Chondrocyte (in vitro differentiated cells): ENCODE measurements at places on chromosomes 13 and 19. TPM values are rescaled to one million over a fixed set of nuclear protein-coding genes. Genes with fewer than 3 reads are reported as not detected.

GRCh38 chr13:77737583-77738200 is 40.2 kb downstream of the SLAIN1 start:
- H3K27ac ChIP-seq, result no peak overlapping the region
- no peaks in the 10 kb centered on the region for H3K36me3 ChIP-seq
- H3K27me3 ChIP-seq, result peaks cover 5% of the 10 kb centered on the region
- no peaks in the 10 kb centered on the region for H3K4me1 ChIP-seq
- H3K4me3 ChIP-seq, result no peak overlapping the region

DNA sequence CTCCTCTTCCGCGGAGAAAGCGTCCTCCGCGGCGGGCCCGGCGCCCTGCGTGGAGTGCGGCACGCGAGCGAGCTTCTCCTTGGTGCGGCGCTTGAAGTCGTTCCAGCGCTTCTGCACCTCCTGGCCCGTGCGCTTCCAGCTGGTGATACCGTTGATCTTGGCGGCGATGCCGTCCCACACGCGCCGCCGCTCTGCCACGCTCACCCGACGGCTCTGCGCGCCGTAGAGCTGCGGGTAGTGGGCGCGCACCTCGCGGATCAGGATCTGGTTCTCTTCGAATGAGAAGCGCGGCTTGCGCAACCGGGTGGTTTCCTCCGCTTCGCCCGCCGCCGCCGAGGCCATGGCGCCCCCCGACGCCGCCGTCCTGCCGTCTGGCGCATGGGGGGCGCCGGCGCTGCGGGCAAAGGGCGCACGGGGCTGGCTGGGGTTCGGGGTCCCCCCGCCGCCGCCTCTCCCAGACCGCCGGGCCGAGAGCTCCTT is 941 bp downstream of the MYPOP start:
- H3K4me3 ChIP-seq, result peak overlapping the region; percentile 67
- no peak for DNase-seq
- H3K36me3 ChIP-seq, result peaks cover 12% of the 10 kb centered on the region
- no peaks in the 10 kb centered on the region for H3K27me3 ChIP-seq

GRCh38 chr13:66895320-66895719 is 334.8 kb downstream of the PCDH9 start:
- DNase-seq, result no peak
- H3K4me1 ChIP-seq, result no peaks in the 10 kb centered on the region
- H3K27ac ChIP-seq, result no peak overlapping the region
- H3K27me3 ChIP-seq, result no peaks in the 10 kb centered on the region

DNA sequence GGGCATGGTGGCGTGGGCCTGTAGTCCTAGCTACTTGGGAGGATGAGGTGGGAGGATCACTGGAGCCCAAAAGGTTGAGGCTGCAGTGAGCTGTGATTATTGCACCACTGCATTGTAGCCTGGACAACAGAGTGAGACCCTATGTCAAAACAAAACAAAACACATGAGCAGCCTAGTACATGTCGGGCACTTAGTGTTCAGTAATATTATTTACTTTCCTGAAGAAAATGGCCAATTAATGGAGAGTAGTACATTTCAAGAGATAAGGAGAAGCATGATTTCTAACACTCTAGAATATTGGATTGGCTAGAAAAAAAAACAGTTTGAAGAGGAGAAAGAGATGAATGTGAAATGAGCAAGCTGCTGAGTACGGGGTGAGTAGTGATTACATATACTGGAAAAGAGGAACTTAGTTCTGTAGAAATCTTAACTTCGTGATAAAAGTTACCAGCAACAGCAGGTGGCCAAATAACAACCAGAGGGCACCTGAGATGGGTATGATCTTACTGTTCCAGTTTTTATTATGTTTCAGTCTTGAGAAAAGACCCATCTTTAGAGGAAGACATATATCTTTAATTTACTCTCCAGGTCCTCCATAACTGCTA is 36.2 kb downstream of the SPATA13 start:
- no peak overlapping the region for H3K27ac ChIP-seq
- H3K4me1 ChIP-seq, result no peaks in the 10 kb centered on the region

DNA sequence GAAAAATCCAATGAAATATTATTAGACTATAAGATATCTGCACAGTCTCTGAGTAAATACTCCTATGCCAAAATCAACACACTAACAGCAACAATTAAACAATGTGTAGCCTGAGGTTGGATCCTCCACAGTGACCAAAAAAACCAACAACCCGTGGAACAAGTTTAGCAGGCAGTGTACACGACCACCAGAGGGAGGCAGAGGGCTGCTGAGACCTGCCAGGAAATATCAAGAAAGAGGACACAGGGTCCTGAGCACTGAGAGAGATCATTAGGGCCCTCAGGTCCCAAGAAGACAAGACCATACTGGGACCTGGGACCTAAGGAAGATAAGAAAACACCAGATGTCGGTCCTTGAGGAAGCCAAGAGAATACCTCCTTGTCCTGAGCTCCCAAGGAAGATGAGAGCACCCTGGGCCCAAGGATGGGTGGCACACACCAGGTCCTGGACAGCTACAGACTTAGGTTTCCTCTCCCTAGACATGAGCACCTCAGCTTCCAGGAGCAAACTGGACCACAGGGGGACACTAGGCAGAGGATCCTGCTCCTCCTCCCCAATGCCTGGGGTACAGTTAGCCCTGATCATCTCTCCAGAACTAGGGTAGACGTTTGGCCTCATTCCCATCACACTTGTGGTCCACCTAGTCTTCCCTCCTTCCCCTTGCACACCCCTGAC is 822 bp upstream of the ZNF274 start:
- H3K27me3 ChIP-seq, result no peaks in the 10 kb centered on the region
- H3K27ac ChIP-seq, result peak overlapping the region; percentile 99
- H3K4me1 ChIP-seq, result peaks cover 12% of the 10 kb centered on the region
- peaks cover 61% of the 10 kb centered on the region for H3K36me3 ChIP-seq
- peak overlapping the region; percentile 95 for H3K4me3 ChIP-seq

The SBNO2 gene
- total RNA-seq, result 25.9 to 46.0 TPM (median 45.6 TPM) in 3 replicates

The IFT88 gene
- 5.9 to 7.0 TPM (median 6.7 TPM) in 3 replicates for total RNA-seq

The KLK4 gene
- not detected in 3 replicates for total RNA-seq

The TMEM238 gene
- total RNA-seq, result 0.59 to 1.0 TPM (median 0.85 TPM) in 3 replicates

GRCh38 chr13:104253063-104253680 is 1187.0 kb upstream of the SLC10A2 start:
- H3K36me3 ChIP-seq, result no peaks in the 10 kb centered on the region
- no peak overlapping the region for H3K4me3 ChIP-seq
- DNase-seq, result no peak

DNA sequence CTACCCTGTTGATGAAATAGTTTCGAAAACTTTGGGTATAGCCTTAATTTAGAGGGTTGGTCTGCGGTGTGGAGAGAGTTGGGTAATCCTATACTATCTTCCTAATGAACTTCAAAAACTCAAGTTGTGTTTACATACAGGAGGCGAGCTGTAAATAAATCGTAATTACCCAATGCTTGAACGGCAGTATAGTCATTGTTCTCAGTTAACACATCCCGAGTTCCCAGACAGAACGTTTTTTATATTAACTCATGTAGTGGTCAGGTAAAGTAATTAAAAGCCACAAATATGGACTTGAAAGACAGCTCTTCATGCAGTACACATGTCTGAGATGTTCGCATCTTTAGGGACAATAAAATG is 1.5 kb downstream of the PDS5B start:
- no peaks in the 10 kb centered on the region for H3K36me3 ChIP-seq
- DNase-seq, result no peak
- peak overlapping the region; percentile 89 for H3K4me3 ChIP-seq
- peak overlapping the region; percentile 93 for H3K27ac ChIP-seq
- H3K4me1 ChIP-seq, result peaks cover 52% of the 10 kb centered on the region

The SMAD9 gene
- 8.4 to 9.5 TPM (median 8.9 TPM) in 3 replicates for total RNA-seq

The KLK11 gene
- total RNA-seq, result not detected in 3 replicates

DNA sequence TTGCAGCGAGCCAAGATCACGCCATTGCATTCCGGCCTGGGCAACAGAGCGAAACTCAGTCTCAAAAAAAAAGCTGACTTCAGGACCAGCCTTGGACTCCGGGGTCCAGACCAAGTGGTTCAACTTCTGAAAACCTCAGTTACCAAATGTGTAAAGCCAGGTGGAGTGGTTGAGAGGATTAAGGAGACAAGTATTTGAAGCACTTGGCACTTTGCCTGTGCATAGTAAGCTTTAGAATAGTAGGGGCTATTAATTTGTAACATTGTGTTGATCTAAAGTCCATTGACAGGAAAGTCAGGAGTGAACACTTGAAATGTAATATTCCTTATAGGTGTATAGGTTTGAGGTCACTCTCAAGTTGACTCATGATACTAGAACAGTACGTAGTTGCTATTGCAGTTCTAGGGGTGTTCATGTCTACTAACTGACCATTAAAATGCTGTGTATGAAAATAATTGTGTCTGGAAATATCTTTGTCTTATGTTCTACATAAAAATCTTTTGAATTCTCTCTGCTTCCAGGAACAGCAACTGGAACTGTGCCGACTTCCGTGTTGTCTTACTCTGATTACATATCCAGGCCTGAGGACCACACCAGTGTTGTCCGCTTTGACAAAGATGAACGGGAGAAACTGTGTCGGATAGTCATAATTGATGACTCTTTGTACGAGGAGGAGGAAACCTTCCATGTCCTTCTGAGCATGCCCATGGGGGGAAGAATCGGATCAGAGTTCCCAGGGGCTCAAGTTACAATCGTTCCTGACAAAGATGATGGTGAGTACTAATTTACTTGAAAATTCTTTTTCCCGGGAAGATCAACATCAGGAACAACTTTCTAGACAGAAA is 97.4 kb downstream of the FREM2 start:
- H3K27ac ChIP-seq, result no peak overlapping the region
- no peak for DNase-seq
- H3K4me3 ChIP-seq, result no peak overlapping the region
- H3K36me3 ChIP-seq, result no peaks in the 10 kb centered on the region
- H3K4me1 ChIP-seq, result no peaks in the 10 kb centered on the region
- H3K27me3 ChIP-seq, result peaks cover 1% of the 10 kb centered on the region

DNA sequence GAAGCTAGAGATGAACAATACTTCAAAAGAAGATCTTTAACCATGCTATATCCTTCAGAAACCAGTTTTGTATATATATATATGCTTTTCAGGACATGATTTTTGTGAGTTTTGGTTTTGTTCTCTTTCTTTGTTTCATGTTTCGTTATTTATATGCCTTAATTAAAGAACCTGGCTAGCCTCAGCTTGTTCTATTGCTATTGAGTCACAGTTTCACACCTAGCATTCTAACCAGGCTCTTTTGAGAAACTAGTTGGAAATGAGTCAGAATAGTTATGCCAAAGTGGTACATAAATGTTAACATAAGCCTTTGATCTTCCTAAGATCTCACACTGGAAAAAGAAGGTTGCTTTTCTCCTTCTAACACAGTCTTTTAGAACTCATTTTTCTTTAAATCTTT is 1925.2 kb downstream of the OLFM4 start:
- no peaks in the 10 kb centered on the region for H3K4me1 ChIP-seq
- H3K27ac ChIP-seq, result no peak overlapping the region
- H3K27me3 ChIP-seq, result no peaks in the 10 kb centered on the region
- no peaks in the 10 kb centered on the region for H3K36me3 ChIP-seq
- H3K4me3 ChIP-seq, result no peak overlapping the region

DNA sequence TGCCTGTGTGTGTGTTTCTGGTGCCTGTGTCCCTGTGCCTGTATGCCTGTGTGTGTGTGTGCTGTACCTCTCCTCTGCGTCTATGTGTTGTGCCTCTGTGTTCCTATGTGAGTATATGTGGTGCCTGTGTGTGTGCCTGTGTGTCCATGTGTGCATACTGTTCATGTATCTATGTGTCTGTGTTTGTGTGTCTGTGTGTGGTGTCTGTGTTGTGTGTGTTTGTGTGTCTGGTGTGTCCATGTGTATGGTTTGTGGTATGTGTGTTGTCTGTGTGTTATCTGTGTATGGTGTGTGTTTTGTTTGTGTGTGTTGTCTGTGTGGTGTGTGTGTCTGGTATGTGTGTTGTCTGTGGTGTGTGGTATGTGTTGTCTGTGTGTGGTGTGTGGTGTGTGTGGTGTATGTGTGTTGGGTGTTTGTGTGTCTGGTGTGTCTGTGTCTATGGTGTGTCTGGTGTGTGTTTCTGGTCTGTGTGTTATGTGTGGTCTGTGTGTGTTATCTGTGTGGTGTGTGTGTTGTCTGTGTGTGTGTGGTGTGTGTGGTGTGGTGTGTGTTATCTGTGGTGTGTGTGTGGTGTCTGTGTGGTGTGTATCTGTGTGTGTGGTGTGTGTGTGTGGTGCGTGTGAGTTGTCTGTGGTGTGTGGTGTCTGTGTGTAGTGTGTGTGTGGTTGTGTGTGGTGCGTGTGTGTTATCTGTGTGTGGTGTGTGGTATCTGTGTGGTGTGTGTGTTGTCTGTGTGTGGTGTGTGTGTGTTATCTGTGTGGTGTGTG is 20.4 kb downstream of the HDGFL2 start:
- no peaks in the 10 kb centered on the region for H3K4me1 ChIP-seq
- H3K27ac ChIP-seq, result no peak overlapping the region
- H3K27me3 ChIP-seq, result no peaks in the 10 kb centered on the region
- no peak overlapping the region for H3K4me3 ChIP-seq
- peaks cover 12% of the 10 kb centered on the region for H3K36me3 ChIP-seq
- DNase-seq, result no peak

DNA sequence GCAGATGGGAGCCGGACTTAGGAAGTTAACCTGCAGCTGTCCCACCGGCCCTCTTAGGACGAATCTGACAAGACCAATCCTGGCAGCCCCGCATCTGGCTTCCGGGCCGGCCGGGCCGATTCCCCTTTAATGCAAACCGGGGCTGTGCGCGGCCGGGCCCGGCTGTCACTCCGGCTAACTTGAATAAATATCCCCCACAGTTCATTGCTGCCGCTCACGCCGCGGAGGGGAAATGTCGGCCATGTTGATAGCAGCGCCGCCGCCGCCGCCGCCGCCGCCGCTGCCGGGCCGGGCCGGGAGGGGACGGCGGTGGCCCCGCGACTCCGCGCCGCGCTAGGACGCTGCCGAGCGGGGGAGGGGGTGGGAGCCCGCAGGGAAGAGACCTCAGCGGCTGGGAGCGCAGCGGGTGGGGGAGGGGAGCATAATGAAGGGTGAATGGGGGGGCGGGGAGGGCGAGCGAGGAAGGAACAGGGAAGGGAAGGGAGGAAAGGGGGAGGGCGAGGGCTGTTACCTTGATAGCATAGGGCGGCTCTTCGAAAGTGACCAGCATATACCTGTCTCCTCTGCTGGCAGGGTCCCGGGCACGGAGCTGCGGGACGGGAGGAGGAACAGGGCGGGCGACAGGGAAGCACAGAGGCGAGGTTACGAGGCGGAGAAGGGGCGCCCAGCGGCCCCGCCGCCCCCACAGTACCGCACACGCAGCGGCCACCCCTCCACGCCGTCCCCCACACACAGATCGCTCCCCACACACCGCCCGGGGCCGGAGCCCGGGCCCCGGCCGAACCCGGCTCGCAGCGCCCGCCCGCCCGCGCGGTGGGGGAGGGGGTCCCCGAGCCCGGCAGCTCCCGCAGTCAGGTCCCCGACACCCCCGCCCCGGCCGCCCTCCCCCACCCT is 1.1 kb downstream of the INTS6 start:
- H3K36me3 ChIP-seq, result peaks cover 10% of the 10 kb centered on the region
- DNase-seq, result no peak
- H3K27me3 ChIP-seq, result no peaks in the 10 kb centered on the region
- H3K4me3 ChIP-seq, result peak overlapping the region; percentile 83

GRCh38 chr13:46554951-46555350 is 2.0 kb downstream of the LRCH1 start:
- H3K36me3 ChIP-seq, result no peaks in the 10 kb centered on the region
- peak overlapping the region; percentile 92 for H3K4me3 ChIP-seq
- peak overlapping the region; percentile 91 for H3K27ac ChIP-seq
